Hematopoietic multipotent progenitor cell treated with erythropoietin and hydrocortisone succinate and interleukin-3 and kit ligand, for 17 days (in vitro differentiated cells): ENCODE measurements at places on chromosomes 1 and 21.

- no peak for DNase-seq
These were observed 22.7 kb downstream of the CHML start for GRCh38 chr1:241617426-241617825.

GRCh38 chr1:181513786-181514297 lies 30.5 kb downstream of the CACNA1E start:
- DNase-seq: no peak

DNA sequence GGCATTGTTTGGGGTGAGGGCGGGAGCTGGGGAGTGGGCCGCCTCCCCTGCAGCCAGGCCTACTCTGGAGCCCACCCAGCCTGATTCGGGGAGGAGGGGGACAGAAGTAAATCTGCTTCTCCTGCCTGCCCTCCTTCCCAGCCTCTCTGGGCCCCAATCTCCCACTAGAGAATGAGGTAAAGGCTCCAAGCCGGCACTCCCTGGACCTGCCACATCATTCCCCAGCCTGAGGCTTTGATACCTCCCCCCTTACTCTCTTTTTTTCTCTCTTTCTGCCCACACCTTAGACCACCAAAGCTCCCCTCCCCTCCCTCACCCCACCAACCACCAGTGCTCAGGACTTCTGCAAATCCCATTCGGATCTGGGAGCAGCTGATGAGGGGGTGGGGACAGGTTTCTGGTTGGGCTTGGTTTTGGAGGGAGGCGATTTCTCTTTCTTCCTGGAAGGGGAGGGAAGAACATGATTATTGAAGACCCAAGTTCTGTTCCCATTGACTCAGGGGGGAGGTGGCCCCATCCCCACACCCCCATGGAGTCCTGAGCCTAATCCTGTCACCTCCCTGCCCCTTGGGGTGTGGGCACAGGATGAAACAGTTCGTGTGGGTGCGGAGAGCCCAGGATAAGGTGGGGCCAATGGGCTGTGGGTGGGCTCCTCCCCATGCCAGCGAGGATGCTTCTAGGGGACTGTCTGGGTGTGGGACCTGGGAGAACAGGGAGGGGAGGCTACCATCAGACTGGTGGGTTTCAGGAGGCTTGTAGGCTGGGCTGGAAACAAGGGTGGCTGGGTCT lies 1.3 kb downstream of the MAP7D1 start:
- DNase-seq: no peak

DNA sequence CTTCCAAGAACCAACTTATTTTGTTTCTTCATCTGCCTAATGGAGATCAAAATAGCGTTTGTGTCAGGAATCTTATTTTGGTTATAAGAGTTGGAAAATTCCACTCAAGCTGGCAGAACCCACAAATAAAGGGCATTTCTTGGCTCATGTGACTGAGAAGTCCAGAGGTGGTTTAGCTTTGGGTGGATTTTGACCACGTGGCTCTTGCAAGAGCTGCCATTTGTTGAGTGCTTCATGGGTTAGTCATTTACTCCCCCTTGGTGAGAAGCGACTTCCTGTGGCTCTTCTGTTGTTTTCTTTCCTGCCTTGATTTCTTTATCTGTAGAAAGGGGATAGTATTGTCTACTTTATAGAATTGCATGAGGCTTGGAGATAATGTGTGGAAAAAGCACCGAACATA lies 9.5 kb upstream of the RNF186 start:
- DNase-seq: no peak

GRCh38 chr1:66270119-66270812 lies 263.7 kb upstream of the SGIP1 start:
- no peak for DNase-seq

- DNase-seq: no peak
These were observed 393 bp downstream of the LYSMD1 start for GRCh38 chr1:151165281-151165737.

GRCh38 chr1:50252196-50252595 lies 143.5 kb downstream of the ELAVL4 start:
- no peak for DNase-seq

GRCh38 chr1:18597160-18598042 lies 33.2 kb upstream of the PAX7 start:
- peak; percentile 10 for DNase-seq

DNA sequence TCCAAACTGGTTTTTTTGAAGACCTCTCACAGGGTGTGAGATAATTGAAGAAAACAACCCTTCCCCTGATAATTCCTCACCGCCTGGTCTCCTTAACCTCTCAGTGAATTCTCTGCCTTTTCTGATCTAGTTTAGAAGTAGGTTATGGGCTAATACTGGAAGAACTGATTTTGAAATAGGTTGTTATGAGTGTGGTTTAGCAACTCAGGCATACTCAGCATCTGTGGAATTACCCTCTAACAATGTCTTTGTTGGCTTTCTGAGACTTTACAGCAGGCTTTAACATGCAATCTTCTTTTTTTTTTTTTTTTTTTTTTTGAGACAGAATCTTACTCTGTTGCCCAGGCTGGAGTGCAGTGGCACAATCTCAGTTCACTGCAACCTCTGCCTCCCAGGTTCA lies 10.3 kb upstream of the PLD5 start:
- DNase-seq: no peak

GRCh38 chr1:8551613-8552489 lies 233.9 kb downstream of the SLC45A1 start:
- no peak for DNase-seq

GRCh38 chr1:153749408-153750005 lies 21.7 kb downstream of the INTS3 start:
- DNase-seq: peak; percentile 86

GRCh38 chr1:208850442-208850841 lies 606.3 kb upstream of the PLXNA2 start:
- no peak for DNase-seq

DNA sequence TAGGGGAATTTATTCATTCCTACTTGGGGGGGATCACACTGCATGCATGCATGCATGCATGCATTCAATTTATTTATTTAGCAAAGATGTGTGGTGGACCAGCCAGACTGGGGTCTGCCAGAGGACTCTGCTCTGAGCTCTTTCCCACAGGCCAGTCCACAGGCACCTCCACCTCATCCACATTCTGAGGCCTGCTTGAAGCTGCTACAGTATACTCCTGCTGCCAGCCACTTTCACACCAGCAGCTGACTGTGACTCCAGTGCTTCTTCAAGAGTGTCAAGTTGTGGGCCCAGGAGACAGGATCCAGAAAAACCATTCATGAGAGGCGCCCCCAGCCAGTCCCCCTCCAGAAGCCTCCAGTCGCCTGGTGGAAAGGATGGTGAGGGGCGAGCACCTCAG lies 30.9 kb downstream of the SSBP3 start:
- DNase-seq: no peak

GRCh38 chr1:201068976-201069375 lies 43.2 kb downstream of the CACNA1S start:
- no peak for DNase-seq

- no peak for DNase-seq
These were observed 59.4 kb upstream of the SERBP1 start for GRCh38 chr1:67489643-67490042.

DNA sequence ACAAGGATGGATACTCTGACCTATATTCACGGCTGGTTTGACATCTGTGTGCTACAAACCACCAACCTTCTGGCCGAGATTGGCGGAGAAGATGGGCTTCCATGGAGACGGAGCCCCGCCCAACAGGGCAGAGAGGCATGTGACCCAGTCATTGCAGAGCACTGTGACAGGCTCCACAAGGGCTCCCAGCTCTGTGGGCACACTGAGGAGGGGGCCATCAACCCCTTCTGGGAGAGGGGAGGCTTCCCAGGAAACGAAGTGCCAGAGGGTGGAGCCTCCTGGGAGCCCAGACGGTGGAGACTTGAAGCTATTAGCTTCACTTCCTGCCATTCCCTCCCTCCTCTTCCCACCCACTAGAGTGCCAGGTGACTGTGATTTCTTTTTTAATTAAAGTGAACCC lies 71.6 kb upstream of the IFFO2 start:
- DNase-seq: no peak

DNA sequence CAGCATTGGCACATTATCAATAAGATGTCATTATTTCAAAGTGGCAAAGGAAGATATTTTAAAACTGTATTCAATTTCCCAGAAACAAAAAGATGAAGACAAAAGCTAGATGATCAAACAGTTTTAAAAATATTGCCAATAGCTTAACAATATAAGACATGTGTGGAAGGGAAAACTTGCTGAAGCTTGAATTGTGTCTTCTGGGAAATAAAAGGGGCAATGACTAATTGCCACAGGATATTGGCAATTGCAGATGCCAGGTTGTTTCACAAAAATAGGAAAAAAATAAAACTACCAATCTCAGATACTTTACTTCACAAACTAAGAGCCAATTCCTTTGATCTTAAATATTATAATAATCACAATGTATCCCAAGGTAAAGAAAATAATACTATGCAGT lies 679.8 kb upstream of the ADAMTS5 start:
- DNase-seq: no peak

- no peak for DNase-seq
These were observed 21.1 kb upstream of the TBX19 start for GRCh38 chr1:168259567-168259966.

DNA sequence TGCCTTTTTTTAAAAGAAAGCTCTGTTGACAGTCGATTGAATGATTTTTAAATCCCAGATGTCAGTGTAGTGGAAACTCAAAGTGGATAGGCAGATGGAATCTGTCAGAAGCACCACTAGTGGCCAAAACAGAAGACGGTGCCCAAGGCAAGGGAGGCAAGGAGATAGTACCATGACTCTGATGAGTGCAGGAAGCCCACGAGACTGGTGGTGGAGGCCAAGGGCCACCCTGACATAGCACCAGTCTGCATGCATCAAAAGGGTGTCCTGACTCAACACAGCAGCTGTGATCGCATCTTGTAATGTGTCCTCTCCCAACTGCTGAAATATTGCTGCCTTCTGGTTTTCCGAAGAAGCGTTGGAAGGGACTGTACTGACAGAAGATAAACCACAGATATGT lies 124.1 kb upstream of the PAPPA2 start:
- DNase-seq: no peak

DNA sequence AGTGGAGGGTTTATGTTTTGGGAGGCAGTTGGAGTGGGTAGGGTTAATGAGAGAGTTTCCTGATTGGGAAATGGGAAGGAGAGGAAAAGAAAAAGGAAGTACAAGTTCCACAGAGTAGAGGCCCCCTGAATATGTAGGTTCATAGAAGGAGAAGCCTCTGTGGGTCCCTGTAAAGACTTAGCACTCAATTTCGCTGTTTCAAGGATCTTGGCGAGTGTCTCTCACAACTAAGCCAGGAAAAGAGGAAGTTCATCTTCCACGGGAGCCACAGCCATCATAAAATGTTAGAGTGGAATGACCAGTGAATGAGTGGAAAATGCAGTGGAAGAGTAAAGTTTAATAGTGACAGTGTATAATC lies 17.4 kb upstream of the DPYD start:
- no peak for DNase-seq
